Right atrium auricular region (tissue), 2 donors: ENCODE measurements at places on chromosomes 1 and 21. TPM values are rescaled to one million over a fixed set of nuclear protein-coding genes. Genes with fewer than 3 reads are reported as not detected.

The S100A14 gene
- total RNA-seq: 2.4 TPM

GRCh38 chr21:26064506-26064905 lies 106.1 kb downstream of the APP start:
- no peaks in the 10 kb centered on the region for H3K27me3 ChIP-seq
- DNase-seq: no peak
- no peaks in the 10 kb centered on the region for H3K36me3 ChIP-seq
- H3K27ac ChIP-seq: no peak overlapping the region

The VSIG8 gene
- not detected for total RNA-seq

The SRGAP2C gene
- total RNA-seq: 27.6 TPM

- no peak for DNase-seq
- no peak overlapping the region for H3K27ac ChIP-seq
- H3K36me3 ChIP-seq: no peaks in the 10 kb centered on the region
- no peaks in the 10 kb centered on the region for H3K4me1 ChIP-seq
- H3K4me3 ChIP-seq: no peak overlapping the region
- no peaks in the 10 kb centered on the region for H3K27me3 ChIP-seq
Observed at GRCh38 chr1:4298361-4299083, 355.9 kb upstream of the AJAP1 start.
